ENCODE measurements at places on chromosomes 13 and 19.
A peak's percentile ranks its signal among the peaks of the same experiment; 100 is the strongest.

GRCh38 chr19:20969498-20969897, 46.4 kb downstream of the ZNF85 start:
- no peak for DNase-seq

- no peak for DNase-seq
These were observed 237.1 kb upstream of the ARGLU1 start for GRCh38 chr13:106804991-106805390.

- DNase-seq, result no peak
These were observed 348.9 kb downstream of the UQCRFS1 start for GRCh38 chr19:28864024-28864503.

DNA sequence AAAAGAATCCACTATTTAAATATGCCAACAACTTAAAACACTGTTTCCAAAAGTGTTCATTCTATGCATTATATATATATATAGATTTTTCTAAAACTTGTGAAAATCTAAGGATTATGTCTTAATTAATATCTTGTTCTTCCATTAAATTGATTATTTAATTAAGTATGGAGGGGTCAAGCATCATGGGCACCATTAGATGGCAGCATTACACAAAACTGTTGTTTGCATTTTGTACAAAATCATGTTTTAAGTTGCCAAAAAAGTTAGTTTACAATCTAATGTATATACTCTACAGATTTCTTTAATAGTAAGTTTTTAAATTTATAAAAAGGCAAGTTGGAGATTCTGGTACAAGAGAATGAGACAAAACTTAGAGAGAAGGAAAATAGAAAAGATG, 213.2 kb upstream of the EDNRB start:
- peak; percentile 9 for DNase-seq

DNA sequence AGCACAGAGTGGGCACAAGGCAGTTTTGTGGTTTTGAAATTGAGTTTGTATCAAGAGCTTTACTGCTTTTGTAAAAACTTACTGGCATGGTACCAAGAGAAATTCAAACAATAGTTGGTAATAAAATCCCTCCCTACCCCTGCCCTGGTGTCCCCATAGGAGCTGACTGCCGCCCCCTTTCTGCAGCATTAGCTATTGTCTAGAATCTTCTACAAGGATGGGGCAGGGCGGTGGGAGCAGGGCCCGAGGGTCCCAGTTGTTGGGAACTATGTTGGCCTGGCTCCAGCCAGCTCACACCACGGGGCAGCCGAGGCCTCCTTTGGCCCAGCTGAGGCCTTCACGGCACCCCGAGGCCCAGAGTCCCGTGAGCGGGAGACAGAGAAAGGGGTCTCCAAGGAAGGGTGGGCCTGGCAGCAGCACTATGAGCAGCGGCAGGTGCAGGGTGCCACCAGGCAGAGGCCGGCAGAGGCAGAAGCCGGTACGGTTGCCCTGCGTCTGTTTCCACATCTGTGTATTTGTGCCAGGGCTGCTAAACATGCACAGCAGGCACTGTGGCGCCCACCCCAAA, 57.9 kb downstream of the KDM4B start:
- no peak for DNase-seq

DNA sequence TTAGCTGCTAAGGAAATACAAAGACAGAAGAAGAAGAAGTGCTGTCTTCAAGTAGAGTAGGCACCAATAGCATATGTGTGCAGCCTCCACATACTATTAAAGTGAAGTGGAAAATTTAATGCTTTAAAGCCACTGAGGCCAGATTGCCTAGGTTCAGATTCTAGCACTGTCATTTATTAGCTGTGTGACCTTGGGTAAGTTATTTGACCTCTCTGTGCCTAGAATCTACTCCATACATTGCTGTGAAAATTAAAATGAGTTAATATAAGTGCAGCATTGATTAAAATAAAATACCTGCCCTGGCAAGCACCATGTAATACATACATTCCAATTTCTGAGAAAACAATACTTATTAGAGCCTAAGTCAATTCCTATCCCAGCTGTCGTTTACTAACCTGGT, 110.5 kb downstream of the FRY start:
- no peak for DNase-seq

DNA sequence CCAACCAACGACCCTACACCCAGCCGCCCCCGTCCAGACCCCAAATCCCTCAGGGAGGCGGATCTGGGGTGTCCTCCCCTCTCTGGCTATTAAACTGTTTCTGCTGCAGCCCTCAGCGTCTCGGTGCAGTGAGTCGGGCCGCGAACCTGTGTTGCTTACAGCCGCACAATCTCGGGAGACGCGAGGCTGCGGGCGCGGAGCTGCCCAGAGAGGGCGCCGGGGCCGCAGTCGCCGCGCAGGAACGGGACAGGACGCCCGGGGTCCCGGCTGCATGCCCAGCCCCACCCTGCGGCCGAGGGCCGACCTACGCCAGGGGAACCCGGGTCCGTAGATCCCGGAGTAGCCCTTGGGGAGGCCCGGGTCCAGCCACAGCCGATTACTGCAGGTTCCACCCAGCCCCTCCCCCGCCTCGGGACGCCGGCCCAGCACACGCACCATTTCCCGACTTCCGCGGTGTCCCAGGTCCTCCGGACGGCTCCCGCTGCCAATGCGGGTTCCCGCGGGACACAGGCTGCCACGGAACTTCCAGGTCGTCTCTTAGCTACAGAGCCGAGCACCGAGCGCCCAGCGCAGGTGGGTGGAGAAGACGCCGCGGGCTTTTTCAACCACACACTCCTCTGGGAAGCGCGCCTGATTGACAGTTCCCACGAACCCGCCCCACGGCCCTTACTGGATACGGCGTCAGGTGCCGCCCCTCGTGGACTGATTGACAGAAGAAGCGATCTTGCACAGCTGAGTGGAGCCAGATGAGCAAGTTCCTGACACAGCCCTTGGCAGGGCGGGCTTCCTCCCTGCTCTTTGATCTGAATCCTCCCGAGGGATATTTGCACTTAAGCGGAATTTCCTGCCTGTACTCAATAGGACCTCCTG, at the start of gene ZNF799:
ZNF799 (minus strand) TSS at position 639 of the 870 bp plus-strand sequence; CDS start at position 438, 201 bp downstream.
- peak; percentile 90 for DNase-seq

DNA sequence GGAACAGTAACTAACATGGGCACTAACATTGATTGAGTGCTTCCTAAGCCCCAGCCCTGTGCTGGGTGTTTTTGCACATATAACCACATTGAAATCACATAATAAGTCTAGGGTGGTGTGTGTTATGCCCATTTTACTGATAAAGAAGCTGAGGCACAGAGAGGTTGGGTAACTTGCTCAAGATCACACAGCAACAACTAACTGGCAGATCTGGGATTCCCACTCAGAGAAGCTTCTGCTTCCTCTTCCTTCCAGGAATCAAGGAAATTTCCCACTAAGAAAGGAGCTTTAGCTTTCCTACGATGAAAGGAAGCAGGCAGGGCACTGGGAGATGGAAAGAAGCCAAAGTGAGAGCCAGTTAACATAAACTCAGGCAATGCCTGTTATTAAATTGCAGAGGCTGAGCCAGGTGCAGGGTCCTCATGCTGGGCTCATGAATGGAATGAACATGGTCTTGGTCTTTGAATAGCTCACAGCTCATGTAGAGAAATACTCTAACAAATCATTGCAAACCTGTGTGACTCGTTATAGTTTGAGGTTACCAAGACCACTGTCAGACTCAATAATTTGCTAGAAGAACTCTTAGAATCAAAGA, 10.1 kb downstream of the SSC5D start:
- DNase-seq, result no peak

DNA sequence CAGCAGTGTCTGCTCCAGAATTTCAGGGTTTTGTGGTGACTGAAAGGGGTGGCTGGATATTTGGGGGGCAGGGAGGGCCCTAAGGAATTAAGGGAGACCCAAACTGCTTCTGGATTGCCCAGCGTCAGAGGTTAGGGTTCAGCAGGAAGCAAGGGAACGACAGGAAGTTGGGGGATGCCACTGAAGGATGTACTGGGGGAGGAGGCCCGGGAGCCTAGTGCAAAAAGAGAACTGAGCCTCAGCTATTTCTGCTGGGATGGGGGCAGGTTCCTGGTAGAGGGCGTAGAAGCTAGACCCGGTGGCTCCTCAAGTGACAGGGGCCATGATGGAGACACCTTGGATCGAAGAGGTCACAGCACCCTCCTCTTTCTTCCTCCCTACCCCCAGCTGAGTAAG, 1.1 kb downstream of the CYP2S1 start:
- DNase-seq, result no peak

DNA sequence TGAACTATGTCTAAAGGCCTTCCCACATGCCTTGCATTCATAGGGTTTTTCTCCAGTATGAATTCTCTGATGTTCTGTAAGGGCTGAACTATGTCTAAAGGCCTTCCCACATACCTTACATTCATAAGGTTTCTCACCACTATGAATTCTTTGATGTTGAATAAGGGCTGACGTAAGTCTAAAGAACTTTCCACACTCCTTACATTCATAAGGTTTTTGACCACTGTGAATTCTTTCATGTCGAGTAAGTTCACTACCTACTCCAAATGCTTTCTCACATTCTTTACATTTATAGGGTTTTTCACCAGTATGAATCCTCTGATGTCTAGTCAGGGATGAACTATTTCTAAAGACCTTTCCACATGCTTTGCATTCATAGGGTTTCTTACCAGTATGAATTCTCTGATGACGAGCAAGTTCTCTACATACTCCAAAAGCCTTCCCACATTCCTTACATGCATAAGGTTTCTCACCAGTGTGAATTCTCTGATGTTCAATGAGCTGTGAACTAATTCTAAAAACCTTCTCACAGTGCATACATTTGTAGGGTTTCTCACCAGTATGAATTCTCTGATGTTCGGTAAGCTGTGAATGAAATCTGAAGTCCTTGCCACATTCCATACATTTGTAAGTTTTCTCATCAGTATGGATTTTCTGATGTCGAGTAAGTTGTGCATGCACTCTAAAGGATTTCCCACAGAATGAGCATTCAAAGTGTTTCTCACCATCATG, 19.1 kb upstream of the ZNF260 start:
- no peak for DNase-seq

DNA sequence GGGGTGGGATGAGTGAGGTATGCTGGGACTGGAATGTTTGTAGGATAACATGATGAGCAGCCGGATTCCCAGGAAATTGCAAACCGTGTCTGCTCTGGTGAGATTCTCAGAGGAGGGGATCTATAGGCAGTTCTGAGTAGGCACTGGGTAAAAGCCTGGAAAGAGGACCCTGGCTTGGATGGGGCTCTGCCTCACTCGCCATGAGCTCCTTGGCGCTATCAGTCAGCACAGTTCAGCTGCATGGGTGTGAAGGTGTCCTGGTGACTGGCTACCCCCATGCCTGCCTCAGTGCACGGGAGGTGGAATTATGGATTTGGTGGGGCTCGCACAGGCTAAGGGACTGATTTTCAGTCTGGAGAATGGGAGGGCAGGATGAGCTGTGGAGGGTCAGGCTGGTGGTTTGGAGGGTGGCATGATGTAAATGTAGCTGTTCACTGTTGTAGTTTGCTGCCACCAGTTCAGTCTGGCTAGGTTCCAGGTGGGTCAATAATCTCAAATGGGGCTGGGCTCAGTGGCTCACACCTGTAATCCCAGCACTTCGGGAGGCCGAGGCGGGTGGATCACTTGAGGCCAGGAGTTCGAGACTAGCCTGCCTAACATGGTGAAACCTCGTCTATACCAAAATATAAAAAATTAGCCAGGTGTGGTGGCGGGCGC, 9.2 kb upstream of the ZNF627 start:
- no peak for DNase-seq

GRCh38 chr13:33349288-33349985, 63.9 kb upstream of the STARD13 start:
- DNase-seq, result no peak

GRCh38 chr19:6056282-6056741, 54.0 kb downstream of the RFX2 start:
- DNase-seq, result no peak

DNA sequence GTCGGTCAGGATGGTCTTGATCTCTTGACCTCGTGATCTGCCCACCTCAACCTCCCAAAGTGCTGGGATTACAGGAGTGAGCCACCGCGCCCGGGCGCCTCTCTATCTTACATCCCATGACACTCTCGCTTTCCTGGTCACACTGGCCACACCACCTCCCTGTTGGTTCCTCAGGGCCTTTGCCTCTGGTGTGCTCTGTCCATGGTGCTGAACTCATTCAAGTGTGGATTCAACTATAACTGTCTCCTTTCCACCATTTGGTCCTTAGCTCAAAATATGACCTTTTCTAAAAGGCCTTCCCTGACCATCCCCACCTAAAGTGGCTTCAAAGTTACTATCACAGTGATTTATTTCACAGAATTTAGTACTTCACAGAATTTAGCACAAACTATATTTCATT, 3.7 kb upstream of the SMIM17 start:
- DNase-seq, result no peak

GRCh38 chr13:30792285-30793000, 57.1 kb downstream of the ALOX5AP start:
- DNase-seq, result peak; percentile 95

GRCh38 chr13:54234607-54235006, 1206.0 kb downstream of the OLFM4 start:
- no peak for DNase-seq

GRCh38 chr19:46849610-46850009, 1.0 kb downstream of the AP2S1 start:
- DNase-seq, result no peak

DNA sequence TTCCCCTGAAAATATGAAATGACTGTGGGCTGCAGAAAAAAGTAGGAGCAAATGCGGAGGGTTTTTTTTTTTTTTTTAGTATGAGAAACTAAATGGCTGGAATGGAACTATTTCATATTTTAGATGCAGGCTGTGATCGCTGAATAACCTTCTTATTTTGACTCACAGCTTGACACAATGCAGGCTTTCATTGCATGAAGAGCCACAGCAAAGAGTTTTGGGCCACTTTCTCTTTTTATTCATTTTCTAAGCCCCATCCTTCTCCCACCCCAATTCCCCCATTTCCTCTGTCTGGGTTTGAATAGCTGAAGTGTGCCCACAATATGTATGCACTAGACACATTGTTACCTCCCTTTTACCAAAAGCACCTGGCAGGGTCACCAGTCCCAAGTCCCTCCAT, 125.9 kb downstream of the COG6 start:
- no peak for DNase-seq

GRCh38 chr19:16104722-16105121, 7.0 kb upstream of the RAB8A start:
- DNase-seq, result no peak

DNA sequence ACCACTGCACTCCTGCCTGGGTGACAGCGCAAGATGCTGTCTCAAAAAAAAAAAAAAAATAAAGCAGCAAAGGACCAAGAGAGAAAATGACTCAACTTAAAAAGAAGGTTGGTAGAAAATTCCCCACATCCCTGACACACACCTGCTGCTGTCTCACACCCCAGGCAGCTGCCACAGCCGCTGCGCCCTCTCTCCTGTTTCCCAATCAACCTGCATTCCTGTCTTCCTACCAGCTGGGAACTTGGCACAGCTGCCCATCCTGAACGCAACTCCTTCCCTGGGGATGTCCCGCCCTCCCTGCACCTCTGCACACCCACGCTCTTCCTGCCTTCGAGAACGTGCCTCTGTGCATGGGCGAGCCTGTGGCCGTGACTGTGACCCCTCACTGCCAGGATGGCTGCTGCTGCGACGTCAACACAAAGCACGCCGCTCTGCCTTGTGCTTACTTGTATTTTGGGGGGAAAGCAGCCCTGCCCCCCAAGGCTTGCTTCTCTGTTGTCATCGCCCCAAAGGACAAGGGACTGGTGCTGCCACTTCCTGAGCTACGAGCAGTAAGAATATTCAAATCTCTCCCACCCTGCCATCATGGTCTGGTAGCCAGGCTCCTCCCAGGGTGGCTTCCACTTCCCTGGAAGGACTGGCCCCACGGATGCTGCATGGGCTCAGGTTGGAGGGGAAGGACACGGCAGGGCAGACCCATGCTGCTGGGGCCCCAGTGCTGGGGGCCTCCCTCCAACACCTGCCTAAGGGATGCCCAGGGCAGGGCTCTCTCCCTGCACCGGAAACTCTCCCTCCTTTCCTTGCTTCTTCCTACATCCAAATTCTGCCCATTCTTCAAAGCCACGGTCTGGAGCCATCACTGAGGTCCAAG, 20.7 kb downstream of the SH3GL1 start:
- DNase-seq, result no peak
